ENCODE measurements at places on chromosomes 12 and 14. TPM values are rescaled to one million over a fixed set of nuclear protein-coding genes. Genes with fewer than 3 reads are reported as not detected.

The GPATCH2L gene
- polyA plus RNA-seq, result 33.2 TPM

- DNase-seq, result no peak
Measured at GRCh38 chr12:18283831-18284230, 22.5 kb downstream of the PIK3C2G start.

GRCh38 chr12:94152292-94153078, 4.1 kb downstream of the PLXNC1 start:
- no peak for DNase-seq

DNA sequence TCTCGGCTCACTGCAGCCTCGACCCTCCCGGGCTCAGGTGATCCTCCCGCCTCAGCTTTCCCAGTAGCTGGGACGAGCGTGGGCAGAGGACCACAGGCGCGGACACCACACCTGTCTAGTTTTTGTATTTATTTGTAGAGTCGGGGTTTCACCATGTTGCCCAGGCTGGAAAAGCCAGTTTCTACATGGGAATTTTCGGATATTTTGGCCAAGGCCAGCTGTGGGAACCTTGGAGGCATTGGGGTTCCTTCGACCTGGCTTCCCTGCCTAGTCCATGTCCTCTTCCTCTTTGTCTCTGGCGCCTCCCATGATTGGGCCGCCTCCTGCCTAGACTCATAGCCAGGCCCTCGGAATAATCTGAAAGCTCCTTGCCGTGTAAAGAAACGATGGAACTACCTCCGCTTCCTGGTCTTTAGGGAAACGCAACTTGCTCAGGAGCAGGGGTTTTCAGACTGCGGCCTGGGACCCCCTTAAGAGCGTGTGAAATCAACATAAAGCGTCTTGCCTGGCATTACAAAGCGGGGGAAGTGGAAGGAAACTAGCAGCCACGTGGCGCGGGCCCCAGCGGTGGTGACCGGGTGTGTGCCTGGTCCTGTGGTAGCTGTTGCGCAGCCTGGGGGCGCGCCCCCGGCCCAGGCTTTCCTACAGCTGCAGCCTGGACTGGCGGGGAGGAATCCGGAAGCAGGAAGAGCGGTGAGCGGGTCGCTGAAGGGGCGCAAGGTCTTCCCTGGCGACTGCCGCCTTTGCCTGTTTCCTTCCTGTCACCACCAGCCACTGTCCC, 1.4 kb upstream of the HSP90AA1 start:
- DNase-seq, result no peak

The BCL7A gene
- 39.7 TPM for polyA plus RNA-seq
